D341Med (cell line): ENCODE measurements at places on chromosomes 6 and 20.

- DNase-seq: no peak
These were observed 22.1 kb upstream of the EYA2 start for GRCh38 chr20:46872328-46873211.

DNA sequence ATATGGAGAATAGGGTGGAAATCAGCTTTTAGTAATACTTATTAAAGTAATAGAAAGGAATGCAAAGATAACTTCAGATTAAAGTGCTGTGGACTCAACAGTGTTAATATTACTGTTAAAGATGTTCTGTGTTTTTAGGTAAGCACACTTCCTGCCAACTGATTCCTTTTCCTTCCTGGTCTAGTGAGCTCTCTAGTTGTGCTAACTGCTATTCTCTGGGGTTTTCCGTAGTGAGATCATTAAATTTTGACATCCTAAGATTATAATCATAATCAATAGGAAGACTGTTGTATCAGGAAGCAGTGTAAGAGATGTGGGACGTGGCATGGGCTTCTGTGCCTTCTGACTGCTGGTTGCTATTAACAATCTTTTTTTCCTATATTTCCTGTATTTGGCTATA is 1.2 kb upstream of the TMEM217 start:
- DNase-seq: no peak

DNA sequence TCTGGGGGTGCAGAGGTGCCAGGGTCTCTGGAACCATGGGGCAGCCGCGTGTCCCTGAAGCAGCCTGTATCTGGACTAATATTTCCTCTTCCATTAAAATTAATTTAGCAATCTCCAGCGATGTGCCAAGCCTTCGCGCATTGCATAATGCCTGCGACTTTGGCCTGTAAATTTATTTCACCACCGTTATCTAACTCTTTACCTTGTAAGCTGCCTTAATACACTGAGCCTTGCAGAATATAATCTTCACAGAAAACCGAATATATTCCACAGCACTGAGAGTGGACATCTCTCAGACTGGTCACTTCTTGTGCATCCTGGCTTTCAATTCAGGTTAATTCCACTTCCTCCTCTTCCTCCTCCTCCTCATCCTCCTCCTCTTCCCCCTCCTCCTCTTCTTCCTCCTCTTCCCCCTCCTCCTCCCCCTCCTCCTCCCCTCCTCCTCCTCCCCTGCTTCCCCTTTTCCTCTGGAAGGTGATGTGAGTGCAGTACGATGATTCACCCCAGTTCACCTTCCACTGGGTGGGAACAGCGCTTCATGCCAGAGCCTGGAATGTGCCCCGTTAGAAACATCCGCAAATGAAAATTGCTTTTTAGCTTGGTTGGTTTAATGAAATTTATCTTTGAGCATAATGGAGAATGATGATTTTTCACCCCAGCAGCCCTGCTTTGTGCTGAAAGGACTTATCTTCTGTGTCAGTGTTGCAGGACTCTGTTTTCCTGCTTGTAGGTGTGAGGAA is 101.4 kb downstream of the CDH4 start:
- no peak for DNase-seq

DNA sequence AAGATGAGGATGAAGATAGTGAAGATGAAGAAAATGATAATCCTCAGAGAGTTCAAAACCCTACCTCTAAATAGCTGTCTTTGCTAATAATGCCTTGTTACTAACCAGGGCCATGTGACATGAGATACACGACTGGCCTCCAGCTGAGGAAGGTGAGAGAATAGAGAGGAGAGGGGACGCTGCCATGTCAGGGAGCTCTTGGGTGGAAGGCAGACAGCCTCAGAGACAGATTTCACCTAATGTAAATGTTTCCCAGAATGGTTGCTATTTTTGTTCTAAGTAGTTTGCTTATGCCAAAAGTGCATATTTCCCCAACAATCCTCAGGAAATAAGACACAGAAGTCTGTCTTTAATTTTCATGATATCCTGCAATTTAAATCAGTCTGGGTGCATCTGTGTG is 138.4 kb downstream of the ELOVL4 start:
- no peak for DNase-seq

- no peak for DNase-seq
These were observed 214.3 kb downstream of the DHX35 start for GRCh38 chr20:39176457-39176856.

GRCh38 chr20:53643031-53643832 is 49.6 kb upstream of the ZNF217 start:
- DNase-seq: no peak

GRCh38 chr20:62831854-62832211 is 15.0 kb downstream of the COL9A3 start:
- DNase-seq: no peak

DNA sequence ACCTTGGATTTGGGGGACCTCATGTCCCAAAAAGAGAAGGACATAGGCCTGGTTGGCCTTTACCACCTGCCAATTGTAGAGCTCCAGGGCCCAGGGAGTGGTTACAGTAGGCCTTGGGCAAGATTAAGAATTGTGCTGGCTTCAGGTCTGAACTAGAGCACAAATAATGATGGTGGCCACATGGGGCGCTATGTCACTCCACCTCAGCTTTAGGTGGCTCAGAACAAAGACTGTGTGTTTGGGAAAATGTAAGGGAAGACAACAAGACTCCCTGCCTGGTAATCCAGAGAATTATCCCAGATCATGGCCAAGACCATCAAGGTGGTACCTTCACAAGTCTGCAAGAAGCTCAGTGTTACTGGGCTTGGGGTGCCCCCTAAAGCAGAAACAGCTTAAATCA is 224.9 kb upstream of the OPRM1 start:
- no peak for DNase-seq

DNA sequence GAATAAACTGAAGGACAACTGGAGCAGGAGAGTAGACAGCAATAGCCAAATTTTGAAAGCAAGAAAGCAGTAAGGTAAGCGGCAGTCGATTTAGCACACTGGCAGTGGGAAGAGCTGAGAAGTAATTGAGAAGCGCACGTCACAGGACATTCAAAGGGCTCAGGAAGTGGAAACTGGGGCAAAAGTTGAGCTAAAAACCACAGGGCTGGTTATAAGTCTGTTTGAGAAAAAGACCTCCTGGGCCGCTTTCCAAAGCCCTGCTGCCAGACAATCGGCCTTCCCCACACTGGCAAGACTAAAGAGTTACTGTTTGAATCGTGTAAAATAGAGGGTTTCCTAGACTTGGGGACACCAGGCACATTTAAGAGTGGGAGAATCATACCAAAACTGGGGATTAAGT is 161.4 kb downstream of the DNAH8 start:
- no peak for DNase-seq

- DNase-seq: no peak
These were observed 31.2 kb downstream of the CYP21A2 start for GRCh38 chr6:32069460-32069859.
